Activated naive CD4-positive, alpha-beta T cell (primary cell): ENCODE measurements at places on chromosomes 2 and 18.

DNA sequence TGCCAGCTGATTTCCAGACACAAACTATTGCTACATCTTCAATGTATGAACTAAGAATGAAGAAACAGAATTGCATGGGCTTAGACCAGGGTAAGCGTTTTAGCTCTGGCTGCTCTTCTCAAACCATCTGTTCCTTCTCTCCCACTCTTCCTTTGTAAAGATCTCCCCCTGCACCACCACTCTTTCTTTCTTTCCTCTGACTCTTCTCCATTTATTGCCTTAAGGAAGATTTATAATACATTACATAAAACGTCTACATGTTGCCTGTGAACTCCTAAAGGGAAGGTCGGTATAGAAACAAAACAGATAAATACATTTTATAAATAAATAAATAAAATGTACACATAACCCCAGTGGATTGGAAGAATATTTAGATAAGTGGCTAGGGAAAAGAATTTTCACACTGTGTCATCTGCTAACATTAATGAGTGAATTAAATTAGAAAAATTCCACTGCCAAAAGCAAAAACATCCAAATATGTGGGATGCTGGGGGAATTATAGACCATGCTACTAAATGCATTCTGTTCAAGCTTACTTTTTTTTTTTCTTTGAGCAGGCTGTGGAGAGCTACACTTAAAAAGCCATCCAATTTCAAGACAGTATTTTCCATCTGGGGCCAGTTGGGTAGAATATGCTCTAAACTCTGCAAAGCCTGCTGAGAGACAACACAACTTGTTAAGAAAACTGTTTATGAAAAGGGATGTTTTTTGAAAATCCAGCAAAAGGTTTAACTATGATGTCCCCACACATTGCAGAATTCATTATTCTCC lies 41.5 kb downstream of the NCKAP5 start:
- DNase-seq = no peak

- no peak for DNase-seq
Measured at GRCh38 chr2:187150670-187151069, 297.4 kb downstream of the CALCRL start.

DNA sequence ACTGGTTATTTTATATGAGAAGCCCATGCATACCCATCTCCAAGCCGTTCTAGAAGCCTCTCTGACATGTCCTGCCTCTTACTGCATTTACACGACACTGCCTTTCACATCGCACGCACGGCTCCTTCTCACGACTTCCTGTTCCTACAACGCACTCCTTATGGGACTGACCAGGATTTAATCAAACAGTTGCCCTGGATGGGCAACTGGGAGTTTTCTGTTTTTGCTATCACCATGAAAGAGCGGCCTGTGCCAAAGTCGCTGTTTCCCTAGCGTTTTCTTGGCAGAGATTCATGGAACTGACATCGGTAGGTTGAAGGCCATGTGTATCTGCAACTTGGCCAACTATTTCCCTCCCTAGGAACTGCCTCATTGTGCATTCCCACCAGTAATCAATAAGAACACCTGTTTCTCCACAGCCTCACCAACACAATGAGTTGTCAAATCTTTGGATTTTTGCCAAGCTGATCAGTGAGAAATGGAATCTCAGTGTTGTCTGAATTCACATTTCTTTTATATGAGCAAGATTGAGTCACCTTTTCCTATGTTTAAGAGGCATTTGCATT lies 97.2 kb upstream of the OTOS start:
- no peak for DNase-seq

DNA sequence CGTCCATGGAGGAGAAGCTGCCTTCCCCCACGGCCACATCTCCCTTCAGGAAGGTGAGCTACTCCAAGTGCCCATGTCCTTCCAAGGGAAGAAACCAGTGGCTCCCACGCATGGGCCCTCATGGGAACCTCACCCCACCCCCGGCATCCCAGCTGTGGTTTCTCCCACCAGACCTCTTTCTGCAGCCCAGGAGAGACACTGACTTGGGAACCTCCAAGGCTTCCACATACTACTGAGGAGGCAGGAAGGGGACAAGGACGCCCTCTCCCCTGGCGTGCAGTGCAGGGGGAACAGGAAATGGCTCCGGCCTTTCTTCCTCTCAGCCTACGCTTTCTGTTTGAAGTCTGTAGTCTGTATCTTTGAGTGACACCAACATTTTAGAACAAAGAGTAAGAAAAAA lies 104.5 kb upstream of the EPC2 start:
- DNase-seq = peak; percentile 11

DNA sequence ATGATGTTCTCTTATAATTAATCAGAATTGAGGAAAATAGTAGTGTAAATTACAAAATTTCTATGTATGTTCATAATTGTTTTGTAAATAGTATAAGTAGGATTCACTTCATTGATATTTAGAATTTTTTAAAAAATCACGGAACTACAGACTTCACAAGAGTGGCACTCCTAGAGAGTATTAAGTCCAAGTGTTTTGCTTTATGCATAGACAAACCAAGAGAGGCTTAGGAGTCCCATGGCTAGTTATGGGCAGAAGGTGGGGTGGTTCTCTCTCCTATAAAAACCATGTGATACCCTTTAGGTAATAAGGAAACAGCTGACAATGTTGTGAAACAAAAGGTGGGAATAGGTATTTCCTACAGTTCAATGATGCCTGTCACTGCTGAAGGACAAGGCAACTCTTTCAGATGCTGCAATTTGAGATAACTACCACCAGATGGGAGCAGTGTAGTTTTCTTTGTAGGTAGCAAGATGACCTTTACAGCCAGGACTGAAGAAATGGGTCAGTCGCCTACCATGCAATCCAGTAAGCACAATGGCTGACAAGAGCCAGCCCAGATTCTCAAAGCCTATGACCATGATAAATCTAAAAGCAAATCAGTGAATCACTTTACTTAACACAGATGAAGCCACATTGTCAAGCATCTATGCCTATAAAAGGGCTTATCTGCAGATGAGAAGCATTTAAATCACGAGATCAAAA lies 83.9 kb downstream of the AAK1 start:
- DNase-seq = no peak

GRCh38 chr2:220006152-220006621 lies 378.8 kb downstream of the SLC4A3 start:
- DNase-seq = no peak

DNA sequence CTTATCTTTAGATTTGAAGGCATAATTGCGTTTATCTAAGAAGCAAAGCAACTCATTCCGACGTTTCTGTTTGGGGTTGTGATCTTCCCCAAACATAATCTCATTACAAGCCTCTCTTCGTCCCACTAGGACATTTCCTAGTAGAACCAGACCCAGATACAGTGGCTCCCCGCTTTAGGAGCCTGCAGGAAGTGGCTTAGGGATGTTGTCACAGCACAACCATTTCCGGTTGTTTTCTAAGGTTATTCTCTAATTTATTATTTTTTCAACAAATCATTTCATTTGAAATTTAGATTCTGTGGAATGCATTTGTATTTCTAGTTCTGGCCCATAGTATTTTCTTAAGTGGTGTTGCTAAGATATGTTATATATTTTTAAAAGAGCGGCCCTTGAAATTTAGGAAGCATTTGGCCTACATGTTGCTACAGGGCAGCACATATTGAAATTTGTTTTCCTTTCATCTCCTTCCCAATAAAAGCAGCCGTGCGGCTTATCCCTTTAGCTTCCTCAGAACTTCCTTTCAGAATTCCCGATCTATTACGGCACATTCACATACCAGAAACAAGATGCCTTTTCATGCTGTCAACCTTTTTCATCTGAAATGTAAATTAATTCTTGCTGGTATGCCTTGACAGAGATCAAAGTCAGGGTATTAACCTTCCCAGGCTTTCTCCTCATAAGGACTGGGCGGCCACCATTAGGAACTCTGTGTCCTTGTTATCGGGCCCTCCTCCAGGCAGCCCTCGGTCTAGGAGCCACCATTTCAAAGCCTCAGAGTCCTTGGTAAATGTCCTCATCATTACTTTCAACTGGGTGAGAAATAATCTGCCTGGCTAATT lies 210.9 kb upstream of the SP5 start:
- no peak for DNase-seq

GRCh38 chr2:15160201-15160991 lies 400.7 kb downstream of the NBAS start:
- DNase-seq = no peak

DNA sequence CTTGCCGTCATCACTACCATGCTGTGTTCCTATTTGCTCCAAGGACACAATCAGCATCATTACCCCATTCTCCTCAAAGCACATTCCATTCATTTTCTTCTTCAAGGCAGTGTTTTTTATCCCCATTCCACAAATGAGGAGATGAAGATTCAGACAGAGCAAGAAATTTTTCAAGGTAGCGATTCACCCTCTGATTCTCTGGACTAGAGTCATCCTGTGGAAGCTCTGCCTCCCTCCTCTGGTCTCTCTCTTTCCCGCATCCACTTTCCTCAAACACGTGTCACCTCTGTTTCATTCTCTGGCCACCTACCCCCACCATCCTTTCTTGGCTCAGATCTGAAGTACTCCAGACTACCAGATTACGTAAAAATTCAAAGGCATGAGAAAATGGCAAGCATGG lies 297.9 kb downstream of the SOX11 start:
- no peak for DNase-seq

GRCh38 chr2:40797120-40797519 lies 345.2 kb upstream of the SLC8A1 start:
- no peak for DNase-seq

- no peak for DNase-seq
Measured at GRCh38 chr2:103738108-103738507, 976.3 kb downstream of the TMEM182 start.

GRCh38 chr2:2083113-2083758 lies 247.8 kb downstream of the MYT1L start:
- DNase-seq = no peak

- DNase-seq = no peak
Measured at GRCh38 chr2:222733846-222734702, 62.6 kb downstream of the MOGAT1 start.

- no peak for DNase-seq
Measured at GRCh38 chr2:219477815-219478214, 20.9 kb upstream of the GMPPA start.

- peak; percentile 87 for DNase-seq
Measured at GRCh38 chr2:136116151-136116812, 1.7 kb downstream of the CXCR4 start.
